AG04450 (cell line): ENCODE measurements at places on chromosomes 3 and 15.

DNA sequence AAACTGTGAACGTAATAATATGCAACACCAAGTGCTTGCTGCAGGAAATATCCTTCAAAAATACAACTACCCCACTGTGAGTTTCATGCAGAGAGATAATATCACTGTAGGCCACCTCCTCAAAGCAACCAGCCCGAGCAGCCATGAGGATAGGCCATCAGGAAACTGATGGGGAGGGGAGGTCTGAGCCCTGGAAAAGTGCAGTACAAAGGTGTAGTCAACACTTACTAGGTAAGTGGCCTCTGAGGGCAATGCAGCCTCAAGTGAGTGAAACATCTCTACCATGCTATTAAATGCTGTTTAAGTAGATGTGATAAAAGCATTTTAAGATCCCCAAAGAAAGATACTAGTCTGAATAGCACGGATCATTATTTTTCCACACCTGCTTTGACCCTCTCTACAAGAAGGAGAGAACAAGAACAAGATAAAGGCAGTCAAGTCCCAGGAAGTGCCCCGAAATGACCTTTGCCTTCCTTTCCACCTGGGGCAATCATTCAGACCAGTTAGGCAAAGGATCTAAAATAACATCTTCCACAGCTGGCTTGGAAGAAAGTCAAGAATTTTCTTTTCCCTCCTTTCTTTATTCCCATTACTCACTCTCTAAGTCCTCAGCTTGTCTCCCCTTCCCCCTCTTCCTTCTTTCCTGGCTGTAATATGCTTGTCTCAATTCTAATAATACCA, 62.8 kb downstream of the FMN1 start:
- no peak for DNase-seq

DNA sequence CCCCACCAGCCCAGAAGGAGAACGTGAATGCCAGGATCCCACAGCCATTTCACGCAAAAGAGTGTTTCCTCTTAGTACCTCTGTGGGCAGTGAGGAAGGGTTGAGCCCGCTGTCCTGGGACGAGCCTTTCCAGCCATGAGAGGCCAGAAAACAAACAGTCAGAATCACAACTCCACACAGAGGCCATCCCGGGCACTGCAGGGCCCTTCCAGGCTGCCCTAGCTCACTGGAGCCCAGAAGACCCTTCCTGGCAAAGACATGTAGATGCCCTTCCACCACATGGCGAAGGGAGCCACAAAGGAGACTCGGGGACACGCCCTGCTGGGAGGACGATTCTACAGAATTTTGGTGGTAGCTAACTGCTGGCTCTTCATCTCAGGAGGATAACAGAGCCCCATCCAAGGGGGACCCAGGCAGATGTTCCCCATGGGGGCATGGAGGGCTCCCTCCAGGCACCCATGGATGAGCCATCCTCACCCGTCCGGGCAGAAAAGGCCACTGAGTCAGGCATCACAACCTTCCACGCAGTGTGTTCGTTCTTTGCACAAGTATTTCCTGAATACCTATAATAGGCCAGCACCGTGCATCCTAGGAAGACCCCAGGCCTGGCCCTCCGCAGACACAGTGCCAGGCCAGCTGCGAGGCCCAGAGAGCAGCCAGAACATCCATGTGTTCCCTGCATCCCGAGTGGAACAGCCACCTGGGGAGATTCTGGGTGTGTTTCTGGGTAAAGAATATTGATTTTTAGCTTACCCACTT, 47.2 kb downstream of the SLC12A8 start:
- no peak for DNase-seq

- no peak for DNase-seq
These were observed 28.9 kb downstream of the TBC1D2B start for GRCh38 chr15:78048628-78048920.

DNA sequence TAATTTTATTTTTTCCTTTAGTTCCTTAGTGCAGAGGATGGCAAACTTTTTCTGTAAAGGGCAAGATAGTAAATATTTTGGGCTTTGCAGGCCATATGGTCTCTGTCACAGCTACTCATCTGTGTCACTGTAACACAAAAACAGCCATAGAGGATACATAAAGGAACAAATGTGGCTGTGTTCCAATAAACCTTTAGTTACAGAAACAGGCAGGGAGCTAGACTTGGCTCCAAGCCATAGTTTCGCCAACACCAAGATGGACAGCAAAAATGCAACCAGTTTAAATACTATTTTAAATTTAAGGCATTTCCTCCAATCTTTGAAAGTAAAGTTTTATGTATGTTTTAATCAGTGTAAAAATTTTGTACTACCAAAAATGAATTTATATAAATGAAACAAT, 753.4 kb downstream of the FHIT start:
- DNase-seq, result no peak

- DNase-seq, result no peak
These were observed 10.0 kb downstream of the RBP2 start for GRCh38 chr3:139466360-139466759.

DNA sequence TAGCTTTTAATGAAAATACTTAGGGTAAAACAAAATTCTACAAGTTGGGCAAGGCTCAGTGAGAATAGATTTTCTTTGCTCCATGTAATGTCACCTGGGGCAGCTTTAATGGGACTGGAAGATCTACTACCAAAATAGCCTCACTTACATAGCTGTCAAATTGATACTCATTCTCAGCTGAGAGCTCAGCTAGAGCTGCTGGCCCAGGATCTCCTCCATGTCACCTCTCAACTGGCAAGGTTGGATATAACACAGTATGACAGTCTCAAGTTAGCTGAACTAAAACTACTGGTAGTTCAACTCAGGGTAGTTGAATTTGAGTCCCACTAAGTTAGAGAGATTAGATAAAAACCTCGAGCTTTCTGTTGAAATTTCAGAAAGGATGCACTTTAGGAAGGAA, 218.5 kb upstream of the PLSCR5 start:
- no peak for DNase-seq

DNA sequence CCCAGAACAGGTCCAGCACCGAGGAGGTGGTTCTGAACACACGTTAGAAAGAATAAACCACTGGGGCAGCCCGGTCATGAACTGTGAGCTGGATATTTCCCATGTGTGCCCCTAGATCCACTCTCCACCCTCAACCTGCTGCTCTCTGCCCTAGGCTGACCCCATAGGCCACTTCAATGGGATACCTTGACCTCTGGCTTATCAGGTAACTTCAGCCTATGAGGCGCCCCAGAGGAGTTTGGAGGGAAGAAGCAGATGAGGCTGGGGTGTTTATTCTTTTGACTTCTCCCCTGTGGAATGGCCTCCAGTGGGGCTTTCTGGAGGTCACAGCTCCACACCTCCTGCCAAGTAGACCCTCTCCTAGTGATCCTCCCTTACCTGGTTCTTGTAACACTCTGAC, 47.7 kb upstream of the SLC7A14 start:
- no peak for DNase-seq

GRCh38 chr15:100295939-100296565, 45.7 kb downstream of the ADAMTS17 start:
- no peak for DNase-seq

DNA sequence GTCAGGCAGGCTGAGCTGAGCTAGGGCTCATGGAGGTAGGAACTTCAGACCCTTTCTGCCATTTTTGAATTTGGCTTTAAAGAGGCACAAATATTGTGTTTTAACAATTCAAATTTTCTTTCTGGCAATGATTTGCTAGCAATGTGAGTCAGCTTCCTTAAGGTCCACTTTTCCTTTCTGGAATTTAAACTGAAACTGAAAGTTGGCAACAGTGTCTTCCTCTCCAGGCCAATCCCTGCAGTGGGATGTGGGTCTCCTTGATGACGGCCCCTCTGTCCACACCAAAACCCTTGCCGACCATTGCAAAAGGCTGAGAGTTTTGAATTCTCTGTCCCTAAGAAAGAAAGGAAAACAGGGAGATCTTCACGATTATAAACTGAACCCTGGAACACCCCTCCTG, 27.1 kb downstream of the RPSA start:
- DNase-seq, result peak; percentile 10

GRCh38 chr3:14687360-14687759, 12.4 kb downstream of the C3orf20 start:
- no peak for DNase-seq

DNA sequence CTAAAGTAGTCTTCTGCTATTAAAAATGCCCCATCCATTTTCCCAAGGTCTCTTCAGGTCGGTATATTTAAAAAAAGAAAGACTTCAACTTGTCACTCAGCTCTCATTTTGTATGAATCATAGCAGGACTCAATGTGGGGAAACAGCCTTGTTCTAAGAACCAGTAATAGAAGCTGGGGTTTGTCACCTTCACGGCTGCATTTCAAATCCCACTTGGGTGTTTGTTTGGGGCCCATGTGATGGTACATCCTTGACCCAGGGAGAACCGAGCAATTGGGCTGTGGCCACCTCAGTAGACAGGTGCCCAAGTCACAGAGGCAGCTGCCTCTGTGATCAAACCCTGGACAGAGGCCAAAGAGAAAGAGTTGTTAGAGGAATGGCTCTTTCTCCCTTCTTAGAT, 70.3 kb upstream of the ARL8B start:
- DNase-seq, result no peak

DNA sequence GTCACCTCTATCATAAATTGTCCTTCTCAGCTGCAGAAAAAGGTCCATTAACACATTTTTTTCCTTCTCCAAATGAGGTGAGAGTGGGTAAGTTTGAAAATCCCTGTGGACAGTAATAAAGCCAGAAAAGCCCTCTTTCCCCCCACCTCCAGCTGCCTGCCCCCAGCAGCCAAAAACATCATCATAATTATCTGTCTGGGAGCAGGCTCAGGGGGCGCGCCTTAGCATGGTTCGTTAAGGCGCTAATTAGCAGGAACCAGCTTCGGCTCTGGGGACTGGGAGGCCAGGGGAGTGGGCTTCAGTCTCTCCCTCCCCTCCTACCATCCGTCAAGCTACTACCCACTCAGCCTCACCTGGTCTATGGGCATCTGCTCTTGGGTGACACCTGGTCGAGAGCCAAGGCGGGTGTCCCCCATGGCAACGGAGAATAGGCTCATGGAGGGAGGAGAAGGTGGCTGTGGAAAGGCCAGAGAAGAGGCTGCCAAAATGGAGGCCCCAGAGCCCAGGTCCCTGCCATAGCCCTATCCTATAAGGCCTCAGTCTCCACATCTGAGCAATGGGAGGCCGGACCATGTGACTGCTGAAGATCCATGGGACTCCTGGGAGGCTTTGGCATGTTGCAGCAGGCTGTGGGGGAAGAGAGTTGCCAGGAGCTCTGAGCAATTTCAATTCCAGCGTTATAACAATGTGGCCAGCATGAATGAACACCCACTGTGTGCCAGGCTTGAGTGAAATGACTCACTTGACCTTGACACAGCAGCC, 140.1 kb upstream of the LINGO1 start:
- DNase-seq, result no peak

DNA sequence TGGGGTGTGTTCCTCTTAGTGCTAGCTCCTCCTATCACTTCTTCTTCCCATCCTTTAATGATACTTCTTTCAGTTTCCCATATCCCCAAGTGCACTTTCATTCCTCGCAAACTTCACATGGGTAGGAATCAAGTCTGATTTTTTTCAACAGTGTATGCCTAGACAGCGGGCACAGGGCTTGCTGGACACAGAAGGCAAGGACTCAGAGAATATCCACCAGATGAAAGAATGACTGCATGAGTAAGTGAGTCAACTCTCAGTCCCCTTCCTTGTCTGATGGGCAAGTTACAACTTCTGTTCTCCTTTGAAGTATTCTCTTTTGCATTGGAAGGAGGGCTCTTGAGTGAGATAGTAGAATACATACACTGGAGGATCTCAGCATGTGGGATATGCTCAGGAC, 3.1 kb upstream of the SQOR start:
- DNase-seq, result no peak
